ENCODE measurements at places on chromosomes 3 and 15. TPM values are rescaled to one million over a fixed set of nuclear protein-coding genes. Genes with fewer than 3 reads are reported as not detected.

- no peak for DNase-seq
Measured at GRCh38 chr3:115827495-115827894, 204.2 kb downstream of the GAP43 start.

- DNase-seq: peak; percentile 88
Measured at GRCh38 chr15:28896951-28897350, 11.2 kb downstream of the APBA2 start.

DNA sequence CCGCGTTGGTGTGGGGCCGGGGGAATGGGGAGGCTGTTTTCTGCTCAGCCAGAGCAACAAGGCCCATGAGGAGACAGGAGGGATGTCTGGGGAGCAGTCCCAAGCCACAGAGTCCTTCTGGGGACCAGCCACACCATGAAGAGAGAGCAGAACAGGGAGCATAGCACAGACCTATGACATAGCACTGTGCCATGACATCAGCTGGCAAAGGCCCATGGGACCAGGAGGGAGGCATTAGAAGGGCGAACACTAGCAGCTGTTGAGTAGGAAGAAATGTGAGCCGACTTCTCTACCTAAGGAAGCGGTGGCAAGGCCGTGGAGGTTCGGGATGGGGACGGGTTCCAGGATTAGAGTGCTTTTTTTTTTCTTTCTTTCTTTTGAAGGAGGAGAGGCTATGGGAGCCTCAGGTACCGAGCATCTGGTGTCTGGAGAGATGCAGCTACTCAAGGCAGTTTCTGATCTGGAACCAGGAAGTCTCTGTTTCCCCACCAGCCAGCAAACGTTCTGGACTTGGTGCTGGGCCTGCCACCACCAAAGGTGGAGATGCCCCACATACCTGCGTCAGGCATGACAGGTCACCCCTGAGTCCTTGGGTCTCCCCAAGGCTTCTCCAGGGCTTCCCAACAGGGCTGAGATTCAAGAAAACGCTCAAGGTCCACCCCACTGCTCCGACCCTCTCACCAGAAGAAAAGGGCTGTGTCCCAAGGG is 77.3 kb upstream of the CGNL1 start:
- DNase-seq: no peak

Gene GOLGA6L10
- 0.39 TPM for total RNA-seq

DNA sequence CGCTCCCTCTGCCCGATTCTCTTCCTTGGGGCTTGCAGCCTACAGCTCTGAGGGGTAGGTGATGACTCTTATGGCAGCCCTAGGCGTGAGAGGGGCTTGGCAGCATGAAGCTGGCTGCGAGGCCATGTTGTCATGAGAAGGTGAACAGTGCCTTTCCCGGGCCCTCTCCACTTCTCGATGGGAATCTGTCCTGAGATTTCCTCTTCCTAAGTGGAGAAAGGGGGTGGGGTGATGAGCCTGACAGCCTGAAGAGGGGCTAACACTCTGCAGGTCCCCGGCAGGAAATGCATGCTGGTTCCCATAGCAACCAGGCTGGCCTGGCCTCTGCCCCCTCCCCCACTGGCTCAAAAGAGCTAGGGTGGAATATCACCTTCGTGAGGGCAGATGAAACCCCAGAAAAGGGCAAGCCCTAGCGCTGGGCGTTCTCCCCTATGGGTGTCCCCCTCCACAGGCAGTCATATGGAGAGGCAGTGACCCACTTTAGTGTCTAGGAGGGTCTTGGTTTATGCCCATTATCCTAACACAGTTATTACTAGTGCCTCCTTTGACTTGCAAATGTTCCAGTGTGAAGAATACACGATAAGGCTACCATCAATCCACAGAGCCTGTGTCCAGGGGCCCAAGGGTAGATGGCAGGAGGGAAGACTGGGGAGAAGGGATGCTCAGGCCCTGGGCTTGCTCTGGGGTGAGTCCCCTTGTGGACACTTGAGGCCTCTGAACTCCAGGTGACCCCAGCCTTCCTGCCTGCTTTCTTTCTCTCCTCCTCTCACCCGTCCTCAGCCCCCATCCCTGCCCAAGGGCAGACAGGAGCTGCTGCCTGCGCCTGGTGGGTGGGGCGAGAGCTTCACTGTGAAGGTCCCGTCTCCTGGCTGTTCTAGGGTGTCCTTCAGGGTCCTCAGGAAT is 13.2 kb downstream of the EPHB3 start:
- DNase-seq: no peak

DNA sequence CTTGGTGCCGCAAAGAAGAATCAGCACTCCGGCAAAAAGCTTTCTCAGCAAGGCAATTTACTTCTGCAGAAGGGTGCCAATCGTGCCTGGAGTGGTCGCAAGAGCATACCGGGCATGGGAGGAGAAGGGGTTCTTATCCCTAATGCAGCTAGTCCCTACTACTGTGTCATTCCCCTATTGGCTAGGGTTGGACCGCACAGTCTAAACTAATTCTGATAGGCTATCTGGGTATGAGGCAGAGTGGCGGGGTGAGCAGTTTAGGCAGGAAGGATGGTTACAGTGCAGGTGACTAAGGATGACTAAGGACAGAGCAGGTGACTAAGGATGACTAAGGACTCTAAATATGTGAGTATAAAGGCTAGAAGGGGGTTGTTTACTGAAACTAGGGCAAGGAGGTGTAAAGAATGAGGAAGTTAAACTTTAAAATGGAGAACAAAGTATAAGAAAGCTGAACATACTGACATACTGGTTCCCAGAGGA is 52.9 kb downstream of the PGBD4 start:
- peak; percentile 21 for DNase-seq

DNA sequence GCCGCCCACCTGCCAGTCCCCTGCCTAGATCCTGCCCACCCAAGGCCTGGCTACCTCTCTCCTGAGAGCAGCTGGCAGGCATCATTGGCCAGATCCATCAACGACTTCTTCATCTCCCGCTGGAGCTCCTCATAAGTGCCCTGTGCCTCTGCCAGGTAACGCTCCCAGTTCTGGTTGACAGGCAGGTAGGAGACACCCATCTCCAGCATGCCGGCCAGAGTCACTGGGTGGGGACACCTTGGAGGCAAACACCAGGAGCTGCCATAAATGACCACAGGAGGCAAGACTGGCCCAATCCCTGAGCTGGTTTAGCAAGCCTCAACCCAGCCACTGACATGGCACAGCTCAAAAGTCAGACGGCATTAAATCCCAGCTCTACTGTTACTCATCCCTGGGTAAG is 7.5 kb downstream of the POLG start:
- no peak for DNase-seq

GRCh38 chr15:34122771-34123183 is 20.9 kb downstream of the PGBD4 start:
- DNase-seq: peak; percentile 97

- DNase-seq: no peak
Measured at GRCh38 chr3:123063034-123063433, 3.8 kb upstream of the PDIA5 start.

DNA sequence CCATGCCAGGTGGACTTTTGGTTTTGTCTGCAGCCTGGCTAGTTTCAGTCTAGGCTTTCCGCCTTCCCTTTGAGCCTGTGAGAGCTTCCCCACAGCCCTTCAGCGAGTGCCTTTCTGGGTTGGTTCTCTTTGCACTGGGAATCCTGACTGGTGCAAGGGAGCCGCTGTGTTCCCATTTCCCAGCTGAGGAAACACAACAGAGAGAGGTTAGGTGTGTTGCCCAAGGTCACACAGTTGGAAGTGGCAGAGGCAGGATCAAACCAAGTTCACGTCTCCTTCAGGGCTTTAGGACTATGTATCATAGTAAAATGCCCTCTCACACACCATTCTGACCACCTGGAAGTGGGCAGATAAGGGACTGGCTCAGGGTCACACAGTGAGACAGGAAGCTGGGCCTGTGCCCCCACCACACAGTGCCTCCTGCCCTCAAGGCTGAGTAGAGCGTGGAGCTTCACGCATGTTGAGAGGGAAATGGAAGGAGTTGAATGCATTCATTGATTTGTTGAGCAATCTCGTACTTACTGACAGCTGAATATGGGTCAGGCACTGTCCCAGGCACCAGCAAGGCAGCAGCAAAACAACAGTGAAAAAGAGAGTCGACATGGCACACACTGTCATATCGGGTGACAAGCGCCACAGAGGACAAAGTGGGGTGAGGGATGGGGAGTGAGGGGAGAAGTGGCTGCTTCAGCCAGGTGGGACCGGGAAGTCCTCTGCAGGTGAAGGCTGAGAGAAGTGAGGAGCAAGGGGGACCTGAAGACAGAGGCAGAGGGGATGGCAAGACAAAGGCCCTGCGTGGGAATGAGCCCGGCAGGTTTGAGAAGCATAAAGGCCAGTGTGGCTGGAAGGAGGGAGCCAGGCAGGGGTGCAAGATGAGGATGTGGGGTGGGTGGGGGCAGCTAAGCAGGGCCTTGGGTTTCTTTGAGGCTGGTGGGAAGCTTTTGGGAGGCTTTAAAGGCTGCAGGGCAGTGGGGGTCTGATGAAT is 12.3 kb upstream of the ANPEP start:
- DNase-seq: no peak

DNA sequence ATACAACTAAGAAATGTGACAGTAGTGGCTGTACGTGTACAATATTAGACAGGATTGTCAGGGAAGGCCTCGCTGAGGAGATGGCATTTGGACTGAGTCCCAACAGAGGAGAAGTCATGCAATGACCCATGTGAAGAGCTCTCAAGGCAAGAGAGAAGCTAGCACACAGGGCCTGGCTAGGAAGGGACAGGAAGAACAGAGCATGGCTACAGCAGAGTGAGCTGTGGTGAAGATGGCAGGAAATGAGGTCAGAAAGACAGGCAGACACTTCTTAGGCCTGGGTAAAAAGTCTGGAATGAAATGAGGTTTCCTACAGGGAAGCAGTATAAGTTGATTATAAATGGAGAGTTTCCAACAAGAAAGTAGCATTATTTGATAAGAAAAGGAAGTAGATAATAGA is 33.2 kb upstream of the LEKR1 start:
- no peak for DNase-seq

Gene RTP1
- total RNA-seq: not detected

Measured in HFFc6 (cell line).